ENCODE measurements at places on chromosomes 5 and 9.
A peak's percentile ranks its signal among the peaks of the same experiment; 100 is the strongest.

DNA sequence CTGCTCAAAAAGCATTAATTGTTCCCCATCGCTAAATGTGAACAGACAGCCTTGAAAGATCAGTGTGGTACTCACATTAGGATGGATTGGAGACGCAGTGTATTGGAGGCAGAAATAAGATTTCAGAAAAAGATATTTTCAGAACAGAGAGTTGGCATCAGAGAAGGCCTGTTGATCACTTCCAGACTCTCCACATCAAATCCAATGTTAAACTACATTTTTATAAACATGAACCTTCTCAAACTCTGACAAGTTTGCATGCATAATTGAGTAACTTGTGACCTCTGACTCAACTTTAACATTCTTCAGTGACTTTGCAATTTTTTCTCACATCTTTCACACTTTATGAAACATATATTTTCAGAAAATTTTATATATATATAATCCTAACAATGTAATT, 919.6 kb upstream of the SEMA6A start:
- DNase-seq, result no peak
- H3K27ac ChIP-seq, result no peak overlapping the region
- H3K27me3 ChIP-seq, result no peaks in the 10 kb centered on the region
- H3K36me3 ChIP-seq, result no peaks in the 10 kb centered on the region
- H3K4me3 ChIP-seq, result no peak overlapping the region

DNA sequence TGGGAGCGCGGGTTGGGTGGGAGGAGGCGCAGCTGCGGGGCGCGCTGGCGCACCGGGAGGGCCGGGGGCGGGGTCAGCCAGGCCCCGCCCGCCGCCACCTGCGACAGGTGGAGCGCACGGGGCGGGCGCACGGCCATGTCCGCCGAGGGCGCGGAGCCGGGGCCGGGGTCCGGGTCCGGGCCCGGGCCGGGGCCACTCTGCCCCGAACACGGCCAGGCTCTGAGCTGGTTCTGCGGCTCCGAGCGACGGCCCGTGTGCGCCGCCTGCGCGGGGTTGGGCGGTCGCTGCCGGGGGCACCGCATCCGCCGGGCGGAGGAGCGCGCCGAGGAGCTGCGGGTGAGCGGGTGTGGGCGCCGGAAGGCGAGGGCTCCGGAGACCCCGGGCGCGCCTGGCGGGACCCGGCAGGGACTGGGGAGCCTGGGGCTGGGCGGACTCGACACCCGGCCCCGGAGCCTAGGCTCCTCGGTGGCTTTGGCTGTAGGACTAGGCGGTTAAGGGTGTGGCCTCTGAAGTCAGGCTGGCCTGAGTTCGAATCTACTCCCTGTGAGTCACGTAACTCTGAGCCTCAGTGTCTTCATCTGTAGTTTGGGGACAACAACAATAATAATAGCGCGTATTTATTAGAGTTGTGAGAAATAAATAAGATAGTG, at the start of gene BSPRY:
TSS of gene BSPRY (plus strand) at position 97 of the 650 bp plus-strand sequence. CDS start at position 136, 39 bp downstream.
- H3K27ac ChIP-seq, result peak within 1 kb of the TSS; percentile 77
- DNase-seq, result peak; percentile 41
- H3K27me3 ChIP-seq, result peaks cover 5% of the 10 kb centered on the region
- H3K36me3 ChIP-seq, result peaks cover 4% of the 10 kb centered on the region
- H3K4me1 ChIP-seq, result peaks cover 9% of the 10 kb centered on the region
- peak within 1 kb of the TSS; percentile 86 for H3K4me3 ChIP-seq

GRCh38 chr5:9170026-9170425, 375.8 kb downstream of the SEMA5A start:
- no peaks in the 10 kb centered on the region for H3K27me3 ChIP-seq
- H3K36me3 ChIP-seq, result no peaks in the 10 kb centered on the region

- H3K36me3 ChIP-seq, result no peaks in the 10 kb centered on the region
- no peak overlapping the region for H3K4me3 ChIP-seq
- H3K27ac ChIP-seq, result no peak overlapping the region
- DNase-seq, result no peak
- no peaks in the 10 kb centered on the region for H3K4me1 ChIP-seq
- H3K27me3 ChIP-seq, result no peaks in the 10 kb centered on the region
These were observed 359.5 kb downstream of the TMEM167A start for GRCh38 chr5:82717738-82718137.

DNA sequence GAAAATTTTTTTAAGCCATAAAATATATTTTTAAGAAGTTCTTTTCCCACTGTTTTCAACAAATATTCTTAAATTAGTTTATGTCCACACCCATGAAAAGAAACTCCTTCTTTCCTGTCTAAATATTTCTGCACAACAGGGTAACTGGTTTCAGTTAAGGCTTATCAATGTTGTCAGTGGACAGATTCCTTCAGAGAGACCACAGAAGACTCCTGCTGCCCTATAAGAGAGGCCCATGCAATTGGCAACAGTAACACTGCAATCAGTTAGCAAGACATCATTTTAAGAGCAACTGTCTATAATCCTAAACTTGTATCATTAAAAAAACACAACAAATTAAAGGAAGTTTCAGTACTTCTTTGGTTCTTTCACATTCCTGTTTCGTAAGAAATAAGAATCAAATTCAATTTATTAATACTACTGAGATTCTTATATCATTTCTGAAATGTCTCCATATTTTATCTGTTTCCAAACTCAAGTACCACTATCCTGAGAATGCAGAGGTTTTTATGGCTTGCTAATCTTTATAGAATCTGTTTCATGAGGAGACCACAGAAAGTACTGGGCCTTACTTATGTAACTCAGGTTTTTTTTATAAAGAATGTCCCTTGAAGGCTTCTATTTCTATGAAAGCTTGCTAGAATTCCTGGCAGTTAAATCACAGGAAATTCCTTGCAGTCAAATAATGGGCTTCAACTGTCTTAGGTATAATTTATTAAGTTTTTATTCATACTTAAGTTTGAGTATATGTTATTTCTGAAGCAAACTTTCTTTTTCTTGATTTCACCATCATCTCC, 240.2 kb downstream of the RFX3 start:
- H3K4me3 ChIP-seq, result no peak overlapping the region
- no peaks in the 10 kb centered on the region for H3K4me1 ChIP-seq
- DNase-seq, result no peak
- H3K27me3 ChIP-seq, result no peaks in the 10 kb centered on the region
- H3K27ac ChIP-seq, result no peak overlapping the region

- peak overlapping the region; percentile 97 for H3K27ac ChIP-seq
- H3K36me3 ChIP-seq, result no peaks in the 10 kb centered on the region
- DNase-seq, result no peak
- peaks cover 14% of the 10 kb centered on the region for H3K4me1 ChIP-seq
These were observed 1.0 kb downstream of the CYSTM1 start for GRCh38 chr5:140176031-140176387.

DNA sequence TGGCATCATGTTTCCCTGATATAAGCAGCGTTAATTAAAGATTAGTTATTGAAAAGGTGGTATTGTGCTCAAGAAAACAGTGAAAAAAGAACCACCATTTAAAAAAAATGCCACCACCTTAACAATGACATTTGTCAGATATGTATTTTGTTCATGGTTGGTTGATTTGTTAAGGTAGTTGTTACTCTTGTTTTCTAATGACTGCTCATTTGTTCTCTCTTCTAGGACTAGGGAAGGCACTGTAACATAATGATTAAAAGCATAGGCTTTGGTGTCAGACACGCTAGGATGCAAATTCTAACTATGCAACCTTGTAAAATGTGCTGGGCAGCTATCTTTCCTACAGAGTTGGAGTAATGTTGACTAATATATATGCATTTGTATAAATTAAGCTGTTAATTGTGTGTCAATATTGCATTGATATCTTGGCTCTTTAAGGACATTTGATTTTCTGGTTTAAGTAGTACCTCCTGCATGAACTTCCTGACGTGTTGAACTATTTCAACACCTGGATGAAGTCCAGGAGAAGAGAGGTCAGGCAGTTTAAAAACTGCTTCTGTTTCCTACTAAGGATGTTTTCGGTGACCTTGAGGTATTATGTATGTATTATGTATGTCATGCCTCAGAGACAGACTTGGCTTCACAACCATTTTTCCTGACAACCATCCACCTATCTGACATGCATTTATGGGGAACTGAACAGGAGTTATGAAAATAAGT, 77.8 kb downstream of the MUSK start:
- DNase-seq, result no peak
- no peak overlapping the region for H3K4me3 ChIP-seq
- no peak overlapping the region for H3K27ac ChIP-seq
- H3K36me3 ChIP-seq, result no peaks in the 10 kb centered on the region

DNA sequence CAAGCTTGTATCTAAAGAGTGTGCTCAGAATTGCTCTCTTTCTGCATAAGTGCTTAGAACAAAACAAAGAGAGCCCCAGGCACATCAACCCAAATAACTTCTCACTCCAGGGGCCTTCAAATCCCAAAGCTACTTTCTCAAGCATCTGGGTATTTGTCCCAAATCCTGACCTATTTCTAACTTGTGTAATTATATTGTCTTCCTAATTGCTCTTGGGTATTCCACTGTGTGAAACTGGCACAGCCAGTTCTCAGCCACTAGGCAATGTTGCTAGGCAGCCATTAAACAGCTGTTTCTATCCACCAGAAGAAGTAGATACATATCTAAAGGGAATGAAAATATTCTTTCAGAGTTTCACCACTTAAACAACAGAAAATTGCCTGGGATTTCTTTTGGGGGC, 198.8 kb downstream of the PRELID2 start:
- H3K4me3 ChIP-seq, result no peak overlapping the region
- DNase-seq, result no peak
- no peak overlapping the region for H3K27ac ChIP-seq

- no peak overlapping the region for H3K27ac ChIP-seq
- H3K4me1 ChIP-seq, result peaks cover 2% of the 10 kb centered on the region
- no peak overlapping the region for H3K4me3 ChIP-seq
- H3K27me3 ChIP-seq, result no peaks in the 10 kb centered on the region
- no peak for DNase-seq
- H3K36me3 ChIP-seq, result no peaks in the 10 kb centered on the region
These were observed 153.3 kb upstream of the IZUMO3 start for GRCh38 chr9:24698881-24699518.

GRCh38 chr5:109529987-109530386, 120.2 kb upstream of the PJA2 start:
- no peaks in the 10 kb centered on the region for H3K27me3 ChIP-seq
- no peak overlapping the region for H3K4me3 ChIP-seq
- H3K36me3 ChIP-seq, result no peaks in the 10 kb centered on the region
- H3K27ac ChIP-seq, result no peak overlapping the region

GRCh38 chr9:7622481-7622880, 177.1 kb downstream of the DMAC1 start:
- H3K36me3 ChIP-seq, result no peaks in the 10 kb centered on the region
- no peak overlapping the region for H3K27ac ChIP-seq
- no peaks in the 10 kb centered on the region for H3K4me1 ChIP-seq
- peaks cover 11% of the 10 kb centered on the region for H3K27me3 ChIP-seq
- H3K4me3 ChIP-seq, result no peak overlapping the region

Measured in progenitor cell of endocrine pancreas (in vitro differentiated cells).